Suprapubic skin (tissue), 4 donors: ENCODE measurements at places on chromosomes 4 and X.
A peak's percentile ranks its signal among the peaks of the same experiment; 100 is the strongest.

GRCh38 chrX:97898798-97899197, 1015.1 kb downstream of the RPA4 start:
- DNase-seq, result no peak

- DNase-seq, result no peak
These were observed 16.8 kb downstream of the SULT1B1 start for GRCh38 chr4:69743476-69744156.

- DNase-seq, result no peak
These were observed 32.6 kb downstream of the DOCK11 start for GRCh38 chrX:118528071-118528737.

- no peak for DNase-seq
These were observed 35.3 kb downstream of the SUPT20HL1 start for GRCh38 chrX:24395775-24396174.

DNA sequence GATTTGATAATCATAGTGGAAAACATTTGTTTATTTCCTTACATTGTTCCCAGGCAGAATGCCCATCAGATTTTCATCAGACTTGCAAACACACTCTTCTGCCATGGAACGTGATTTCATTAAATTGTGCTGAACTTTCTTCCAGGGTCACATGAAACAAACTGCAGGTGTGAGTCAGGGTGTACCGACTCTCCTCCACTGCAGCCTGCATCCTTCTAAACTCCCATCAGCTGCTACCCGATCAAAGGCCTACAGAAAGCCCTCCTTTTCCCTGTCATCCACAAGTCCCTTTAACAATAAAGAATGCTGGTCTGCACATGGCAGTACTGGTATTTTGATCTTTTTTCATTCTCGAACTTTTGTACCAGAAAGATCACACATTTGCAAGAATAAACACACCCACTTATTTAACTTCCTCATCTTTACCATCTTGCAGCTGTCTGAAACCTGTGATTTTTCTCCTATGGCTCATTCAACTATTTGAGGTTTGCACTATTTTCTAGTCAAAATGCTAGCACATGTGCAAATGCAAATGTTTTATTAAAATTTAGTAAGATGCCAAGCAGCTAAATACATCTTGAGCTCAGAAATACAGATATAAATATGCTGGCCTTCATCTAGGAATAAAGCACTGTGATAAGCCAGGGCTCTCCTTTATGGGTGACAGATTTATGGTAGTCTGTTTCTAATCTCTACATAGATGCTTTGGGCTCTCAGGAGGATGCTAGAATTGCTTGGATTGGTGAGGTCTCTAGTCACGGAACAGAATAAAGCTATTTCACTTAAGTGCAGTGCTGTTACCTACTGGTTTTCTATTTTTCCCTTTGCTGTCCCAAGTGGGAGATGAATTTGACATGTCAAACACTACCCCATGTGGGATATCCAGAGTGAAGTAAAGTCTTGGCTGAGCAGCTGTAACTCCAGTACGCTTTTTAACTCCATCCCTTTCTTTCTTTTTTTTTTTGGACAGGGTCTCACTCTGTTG, 25.8 kb upstream of the ARHGAP24 start:
- DNase-seq, result no peak

GRCh38 chrX:24954732-24955131, 61.0 kb downstream of the ARX start:
- DNase-seq, result no peak

DNA sequence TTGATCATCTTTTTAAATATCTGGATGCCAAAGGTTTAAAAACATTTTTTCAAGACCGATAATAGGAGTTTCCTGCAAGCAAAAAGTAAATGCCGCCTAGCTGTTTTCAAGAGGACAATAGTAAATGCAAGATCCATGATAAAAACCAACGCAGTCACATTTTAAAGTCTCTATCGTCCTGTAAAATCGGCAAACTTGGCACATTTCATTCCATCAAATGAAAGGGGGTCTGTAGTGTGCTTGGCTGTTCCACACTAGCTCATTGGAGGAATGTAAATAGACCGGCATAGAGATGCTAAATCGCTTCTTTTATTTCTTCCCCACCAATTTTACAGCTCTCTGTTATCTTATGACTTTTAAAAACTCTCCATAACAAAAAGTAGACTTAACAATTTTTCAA, 202.2 kb downstream of the NLGN4X start:
- DNase-seq, result no peak

GRCh38 chr4:15198070-15198727, 195.9 kb downstream of the CPEB2 start:
- DNase-seq, result no peak

GRCh38 chr4:94634271-94634670, 123.5 kb upstream of the BMPR1B start:
- DNase-seq, result no peak

DNA sequence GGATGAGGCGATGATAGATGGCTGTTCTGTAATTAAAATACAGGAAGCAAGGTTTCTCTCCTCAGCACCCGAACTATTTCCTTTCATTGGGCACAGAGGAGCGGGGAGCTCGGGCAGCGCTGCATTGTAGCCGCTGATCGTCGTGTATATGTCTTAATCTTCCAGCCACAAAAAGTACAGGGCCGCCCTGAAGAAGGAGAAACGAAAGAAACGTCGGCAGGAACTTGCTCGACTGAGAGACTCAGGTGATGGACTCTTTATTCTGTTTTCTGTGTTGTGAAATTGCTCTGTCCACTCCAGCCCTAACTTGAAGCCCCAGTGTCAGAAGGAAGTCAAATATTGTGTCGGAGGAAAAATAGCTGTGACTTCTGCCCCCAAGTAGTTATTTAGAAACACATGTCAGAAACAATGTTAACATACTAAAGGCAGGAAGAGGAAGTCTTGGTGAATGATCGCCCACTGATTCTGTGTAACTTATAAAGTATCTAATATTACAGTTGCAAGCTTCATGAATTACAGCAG, 546 bp downstream of the ZRSR2 start:
- no peak for DNase-seq

- no peak for DNase-seq
These were observed 317.2 kb downstream of the CAMK2D start for GRCh38 chr4:113444386-113444785.

- DNase-seq, result no peak
These were observed 443.3 kb upstream of the FAT1 start for GRCh38 chr4:187166886-187167512.

- no peak for DNase-seq
These were observed 593.8 kb upstream of the DIPK2B start for GRCh38 chrX:45794323-45794994.

DNA sequence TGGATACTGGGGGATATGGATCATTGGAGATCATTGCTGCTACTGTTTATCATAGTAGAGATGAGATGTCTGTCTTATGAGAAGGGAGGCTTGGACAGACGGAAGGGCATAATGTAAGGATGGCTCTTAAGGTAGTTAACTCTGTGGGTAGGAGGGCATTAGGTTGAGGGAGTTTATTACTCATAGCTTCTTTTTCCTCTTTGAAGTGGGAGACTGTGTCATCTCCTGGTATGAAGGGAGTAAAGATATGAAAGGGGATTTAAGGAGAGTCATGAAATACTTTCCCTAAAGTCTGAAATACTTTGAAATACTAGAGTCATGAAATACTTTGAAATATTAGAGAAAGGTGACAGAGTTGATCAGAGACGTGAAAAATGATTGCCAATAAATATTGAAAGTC, 255.5 kb upstream of the PITX2 start:
- DNase-seq, result no peak

DNA sequence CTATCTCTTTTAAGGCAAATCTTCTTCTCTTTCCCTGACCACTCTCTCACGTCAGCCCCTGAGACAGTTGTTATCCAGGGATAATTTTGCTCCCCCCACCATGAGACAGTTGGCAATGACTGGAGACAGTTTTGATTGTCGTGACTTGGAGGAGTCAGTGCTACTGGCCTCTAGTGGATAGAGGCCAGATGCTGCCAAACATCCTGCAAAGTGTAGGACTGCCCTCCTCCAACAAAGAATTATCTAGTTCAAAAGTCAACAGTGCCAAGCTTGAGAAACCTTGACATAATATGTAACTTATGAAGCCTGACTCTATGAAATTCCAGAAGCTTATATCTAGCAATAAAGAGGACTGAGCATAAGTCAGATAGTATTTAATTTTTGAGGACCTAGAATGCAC, 502.1 kb upstream of the IGFBP7 start:
- no peak for DNase-seq

GRCh38 chr4:108611365-108611764, 9.0 kb upstream of the RPL34 start:
- no peak for DNase-seq

DNA sequence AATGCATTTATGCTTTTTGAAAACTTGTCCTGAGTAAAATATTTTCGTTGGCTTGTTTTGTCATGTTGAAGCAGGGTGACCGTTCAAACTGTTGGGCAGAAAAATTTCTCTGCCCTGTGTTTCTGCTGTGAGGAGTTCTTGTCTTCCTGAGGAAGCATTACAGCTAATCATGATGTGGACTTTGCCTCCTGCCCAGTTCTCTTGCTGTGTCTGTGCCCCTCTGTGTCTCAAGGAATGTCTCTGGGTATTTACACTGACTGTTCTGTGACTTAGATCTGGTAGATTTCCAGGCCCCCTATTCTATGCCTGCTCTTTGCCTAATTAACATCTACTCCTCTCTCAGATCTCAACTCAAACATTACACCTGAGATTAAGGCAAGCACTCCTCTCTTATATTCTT, 30.4 kb upstream of the RPL34 start:
- DNase-seq, result no peak

- DNase-seq, result no peak
These were observed 1056.3 kb upstream of the IGFBP7 start for GRCh38 chr4:58166490-58166889.

DNA sequence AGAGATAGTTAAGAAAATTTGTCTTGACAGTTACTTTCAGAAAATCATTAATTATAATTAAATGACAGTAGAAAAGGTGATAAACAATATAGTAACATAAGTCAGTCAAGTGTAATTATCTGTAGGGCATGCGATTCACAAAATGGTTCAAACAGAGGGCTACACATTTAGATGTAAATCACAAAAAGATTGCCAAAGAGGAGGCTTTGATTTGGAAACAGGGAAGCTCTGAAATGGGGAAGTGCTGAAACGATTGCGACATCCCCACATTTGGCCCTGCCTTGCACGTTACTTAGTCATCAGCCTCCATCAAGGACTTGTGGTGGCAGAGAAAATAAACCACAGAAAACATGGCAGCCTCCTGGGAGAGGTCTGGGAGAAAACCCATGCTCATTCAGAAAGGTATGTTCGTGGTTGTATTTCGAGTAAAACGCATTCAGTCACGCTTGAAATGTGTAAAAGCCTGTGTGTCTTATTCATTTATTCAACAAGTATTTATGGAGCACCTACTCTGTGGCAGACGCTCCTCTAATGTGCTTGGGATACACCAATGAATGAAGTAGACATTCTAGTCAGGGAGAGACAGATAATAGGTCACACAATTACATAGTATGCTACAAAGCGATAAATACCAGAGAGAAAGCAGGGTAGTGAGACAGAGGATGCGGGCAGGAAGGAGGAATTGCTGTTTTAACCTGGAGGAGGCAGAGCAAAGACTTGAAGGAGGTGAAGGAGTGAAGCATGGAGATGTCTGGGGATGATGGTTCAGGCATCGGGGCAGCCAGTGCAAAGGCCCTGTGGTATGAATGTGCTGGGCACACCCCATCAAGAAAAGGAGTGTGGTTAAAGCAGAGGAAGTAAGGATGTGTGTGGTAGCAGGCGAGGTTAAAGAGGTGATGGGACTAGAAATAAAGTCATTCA, 7.8 kb downstream of the RBM47 start:
- DNase-seq, result peak; percentile 89

GRCh38 chr4:96646146-96646545, 806.3 kb downstream of the PDHA2 start:
- DNase-seq, result no peak

- no peak for DNase-seq
These were observed 5.2 kb upstream of the RBMXL3 start for GRCh38 chrX:115183980-115184379.

DNA sequence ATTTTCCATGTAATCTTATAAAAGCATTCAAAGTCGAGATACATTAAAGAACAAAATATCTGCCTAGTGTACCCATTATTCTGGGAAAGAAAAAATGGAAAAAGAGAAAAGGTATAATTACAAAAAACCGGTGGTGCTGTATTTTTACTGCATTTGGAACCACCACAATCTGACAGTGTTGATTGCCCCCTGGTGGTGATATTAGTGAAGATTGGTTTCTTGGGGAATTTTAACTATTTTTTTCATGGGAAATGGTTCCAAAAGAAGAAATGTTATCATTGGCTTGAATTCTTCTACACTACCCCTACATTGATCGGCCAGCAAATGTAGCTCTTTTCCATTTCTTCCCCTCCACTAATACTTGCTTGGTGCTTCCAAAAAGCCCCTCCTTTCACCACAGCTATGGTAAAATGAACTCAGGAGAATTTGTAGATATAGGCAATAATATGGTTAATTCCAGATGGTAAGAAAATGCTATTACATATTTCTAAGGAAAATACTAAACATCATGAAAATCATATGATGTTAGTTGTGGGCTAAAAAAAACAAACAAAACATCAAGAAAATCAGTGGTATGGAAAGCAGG, 50.0 kb downstream of the COX18 start:
- no peak for DNase-seq

- no peak for DNase-seq
These were observed 135.1 kb downstream of the SCLT1 start for GRCh38 chr4:128958194-128958593.

DNA sequence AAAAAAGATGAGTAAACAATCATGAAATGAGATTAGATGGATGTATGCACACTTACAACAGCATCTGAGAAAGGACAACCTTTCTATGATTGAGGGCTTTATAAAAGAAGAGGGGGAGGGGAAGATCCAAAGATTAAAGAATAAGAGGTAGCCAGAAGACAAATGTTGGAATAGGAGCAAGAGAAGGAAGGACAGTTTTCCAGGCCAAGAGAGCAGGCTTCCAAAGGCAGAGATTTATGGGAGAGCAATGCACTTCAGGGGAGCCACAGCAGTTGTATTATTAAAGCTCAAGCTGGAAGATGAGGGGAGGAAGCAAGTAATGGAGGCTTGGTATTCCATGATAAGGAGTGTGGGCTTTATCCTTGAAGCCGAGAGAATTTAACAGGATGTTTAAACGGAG, 110.3 kb upstream of the PTPN13 start:
- no peak for DNase-seq

GRCh38 chr4:105022811-105023667, 123.6 kb upstream of the TET2 start:
- no peak for DNase-seq

- DNase-seq, result no peak
These were observed 7.9 kb downstream of the FRMD7 start for GRCh38 chrX:132119821-132120515.

- DNase-seq, result no peak
These were observed 206.1 kb downstream of the SLC39A8 start for GRCh38 chr4:102139132-102139573.

- DNase-seq, result no peak
These were observed 853.8 kb downstream of the ADGRL3 start for GRCh38 chr4:62053974-62054373.

DNA sequence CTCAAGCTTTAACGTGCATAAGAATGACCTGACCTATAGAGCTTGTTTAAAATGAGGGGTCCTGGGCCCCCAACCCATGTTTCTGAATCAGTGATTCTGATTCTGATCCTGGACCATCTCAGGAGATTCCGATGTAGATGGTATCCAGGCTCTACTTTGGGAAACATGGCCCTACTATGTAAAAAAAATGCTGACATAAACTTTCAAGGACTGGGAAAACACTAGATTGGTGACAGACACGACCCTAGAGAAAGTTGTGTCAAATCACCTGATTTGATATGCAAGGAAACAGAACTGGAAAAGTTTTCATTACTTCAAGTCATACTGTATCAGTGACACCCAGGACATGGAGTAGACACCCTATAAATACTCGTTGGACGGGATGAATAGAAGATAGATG, 328.5 kb downstream of the HNRNPD start:
- DNase-seq, result no peak

GRCh38 chr4:155572106-155572703, 94.4 kb upstream of the GUCY1A1 start:
- DNase-seq, result no peak
